WTC11 (cell line): ENCODE measurements at places on chromosomes 6 and 20.

- no peak for DNase-seq
These were observed 76.6 kb upstream of the PMEPA1 start for GRCh38 chr20:57786304-57786932.

DNA sequence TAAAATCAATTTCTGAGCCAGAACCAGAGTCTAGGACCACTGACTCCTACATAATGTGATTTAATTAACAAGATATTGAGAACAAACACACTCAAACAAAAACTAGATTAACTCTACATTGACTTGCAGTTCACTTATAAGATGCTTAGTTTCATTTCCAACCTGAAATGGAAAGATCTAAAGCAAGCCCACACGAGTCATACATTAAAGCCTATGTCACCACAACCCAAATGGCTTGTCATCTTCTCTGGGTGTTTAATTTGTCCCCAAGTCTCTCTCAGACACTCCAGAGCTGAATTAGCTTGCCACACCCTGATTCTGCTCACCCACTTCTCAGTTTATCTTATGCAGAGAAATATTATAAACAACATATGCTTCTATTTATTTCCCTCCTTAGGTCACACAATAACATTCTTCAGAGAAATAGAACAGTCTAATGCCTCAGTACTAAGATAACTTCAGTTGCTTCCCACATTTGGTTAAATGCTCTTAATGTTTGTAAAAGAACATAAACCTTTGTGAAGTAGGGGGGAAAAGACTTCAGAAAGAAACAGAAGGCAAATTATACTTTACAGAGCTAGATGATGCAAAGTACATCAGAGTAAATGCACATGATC, 8.8 kb upstream of the FBXO30 start:
- no peak for DNase-seq

DNA sequence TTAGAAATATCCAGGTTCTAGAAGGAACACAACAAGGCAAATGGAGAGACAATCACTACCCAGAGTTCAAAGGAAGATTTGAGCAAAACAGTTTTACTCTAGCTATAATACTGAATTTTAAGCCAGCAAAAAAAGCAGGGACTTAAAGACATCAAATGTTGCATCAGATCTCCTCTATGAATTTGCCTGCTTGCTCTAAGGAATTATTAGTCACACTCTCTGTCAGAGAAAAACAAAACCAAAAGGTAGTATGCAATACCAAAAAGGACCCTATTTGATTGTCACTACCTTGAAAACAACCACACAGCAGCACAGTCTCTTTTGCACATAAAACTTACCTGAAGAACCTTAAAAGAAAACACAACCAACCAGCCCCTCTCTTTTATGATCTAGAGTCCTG, 46.3 kb downstream of the BTBD9 start:
- DNase-seq = no peak

- DNase-seq = no peak
These were observed 408.1 kb upstream of the MARCKS start for GRCh38 chr6:113449051-113449450.

DNA sequence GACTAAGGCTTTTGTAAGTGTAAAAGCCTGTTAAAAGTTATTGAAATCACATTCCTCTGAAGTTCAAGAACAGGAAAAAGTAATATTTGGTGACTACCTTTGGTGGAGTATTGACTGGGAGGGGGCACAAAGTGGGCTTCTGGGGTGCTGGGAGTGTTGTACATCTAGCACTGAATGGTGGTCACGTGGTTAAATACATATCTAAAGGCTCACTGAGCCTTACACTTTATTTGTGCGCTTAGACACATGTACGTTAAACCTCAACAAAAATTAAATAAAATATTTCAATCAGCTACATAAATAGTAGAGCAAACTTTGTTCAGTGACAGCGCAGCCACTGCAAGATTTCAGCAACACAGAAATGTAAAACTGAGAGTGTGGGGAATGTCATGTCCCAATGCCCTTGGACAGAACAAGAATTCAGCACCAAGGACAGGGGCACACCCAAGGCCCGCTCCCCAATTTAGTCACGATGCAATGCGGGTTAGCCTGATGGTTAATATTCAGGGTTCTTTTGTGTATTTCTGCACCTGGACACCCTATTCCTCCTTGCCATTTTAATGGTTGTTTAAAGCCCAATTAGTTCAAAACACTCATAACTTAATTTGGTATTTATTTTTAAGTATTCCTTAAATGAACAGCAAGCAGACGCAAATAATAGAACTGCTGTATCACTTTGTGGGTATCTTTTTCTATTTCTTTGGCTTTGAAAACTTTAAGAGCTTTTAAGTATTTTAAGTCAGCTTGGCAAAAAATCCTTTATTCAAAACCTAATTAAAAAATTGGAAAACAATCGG, 37.4 kb downstream of the ANGPT4 start:
- DNase-seq = peak; percentile 74

GRCh38 chr6:141641406-141641805, 491.3 kb upstream of the GJE1 start:
- DNase-seq = no peak

- no peak for DNase-seq
These were observed 20.0 kb upstream of the CDYL start for GRCh38 chr6:4756247-4756646.

DNA sequence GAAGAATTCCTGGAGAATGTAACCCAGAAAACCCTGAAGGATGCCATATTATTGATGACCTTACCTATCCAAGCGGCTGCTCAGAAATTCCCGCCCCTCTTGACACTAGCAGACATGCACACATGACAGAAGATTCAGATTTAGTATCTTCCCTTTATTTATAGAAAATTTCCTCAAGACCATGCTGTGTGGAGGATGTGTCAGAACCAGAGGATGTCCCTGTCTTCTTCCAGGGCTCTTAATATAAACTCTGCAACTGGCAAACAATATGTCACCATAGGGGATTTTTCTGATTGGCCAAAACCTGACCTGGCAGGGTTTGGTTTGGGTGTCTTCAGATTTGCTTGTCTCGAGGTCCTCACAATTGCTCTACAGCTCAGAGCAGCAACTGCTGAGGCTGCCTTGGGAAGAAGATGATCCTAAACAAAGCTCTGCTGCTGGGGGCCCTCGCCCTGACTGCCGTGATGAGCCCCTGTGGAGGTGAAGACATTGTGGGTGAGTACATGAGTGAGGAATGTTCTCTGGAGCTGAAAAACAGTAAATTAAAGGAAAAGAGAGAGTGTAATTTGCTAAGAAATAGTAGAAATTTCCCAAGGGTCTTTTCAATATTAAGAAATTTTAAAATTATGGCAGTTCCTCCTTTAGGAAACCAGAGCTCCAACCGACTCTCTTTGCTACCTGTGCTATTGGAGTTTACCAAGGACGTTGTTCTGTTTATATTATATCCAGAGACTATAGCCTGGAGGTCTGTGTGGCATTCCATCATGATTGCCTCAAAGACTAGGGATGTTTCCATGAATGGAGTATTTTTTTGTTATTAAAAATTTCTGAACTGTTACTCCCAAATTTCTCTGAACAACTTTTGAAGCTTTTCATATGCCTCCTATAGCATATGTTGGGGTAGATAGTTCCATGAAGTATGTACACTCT, at the start of gene HLA-DQA2:
TSS of gene HLA-DQA2 (plus strand) at position 361 of the 930 bp plus-strand sequence. CDS start at position 414, 53 bp downstream.
- no peak for DNase-seq

DNA sequence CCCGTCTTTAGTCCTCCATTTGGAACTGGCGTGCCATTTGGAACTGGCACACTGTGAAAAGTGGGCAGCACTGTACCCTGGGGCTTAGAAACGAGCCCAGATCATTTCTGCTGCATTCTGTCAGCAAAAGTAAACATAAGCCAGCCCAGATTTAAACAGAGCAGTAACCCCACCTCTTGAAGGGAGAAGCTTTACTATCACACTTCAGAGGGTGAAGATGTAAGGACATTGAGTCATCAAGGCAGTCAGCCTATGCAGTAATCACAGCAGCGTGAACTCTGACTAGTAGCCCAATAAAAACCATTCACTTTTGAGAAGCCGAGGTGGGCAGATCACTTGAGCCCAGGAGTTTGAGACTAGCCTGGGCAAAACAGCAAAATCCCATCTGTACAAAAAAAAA, 216.9 kb downstream of the EYA2 start:
- DNase-seq = no peak
